BJ (cell line): ENCODE measurements at places on chromosomes 11 and 22. TPM values are rescaled to one million over a fixed set of nuclear protein-coding genes. Genes with fewer than 3 reads are reported as not detected.

DNA sequence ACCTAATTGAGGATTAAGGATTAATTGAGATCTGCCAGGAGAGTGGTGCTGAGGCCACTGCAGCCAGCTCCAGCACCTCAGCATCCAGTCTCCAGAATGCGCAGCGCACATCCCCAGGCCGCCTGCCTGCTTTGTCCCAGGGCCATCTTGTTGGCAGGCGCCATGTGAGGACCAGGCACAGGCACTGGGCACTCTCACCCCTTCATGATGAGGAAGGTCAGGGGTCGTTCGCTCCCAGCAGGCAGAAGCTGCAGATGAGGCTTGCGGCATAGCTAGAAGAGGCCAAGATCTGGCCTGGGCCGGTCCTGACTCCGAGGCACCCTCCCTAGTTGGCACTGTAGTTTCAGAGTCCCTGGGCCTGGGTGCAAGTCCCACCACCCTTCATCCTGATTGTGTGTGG, 6.4 kb downstream of the CABP2 start:
- no peak for DNase-seq

DNA sequence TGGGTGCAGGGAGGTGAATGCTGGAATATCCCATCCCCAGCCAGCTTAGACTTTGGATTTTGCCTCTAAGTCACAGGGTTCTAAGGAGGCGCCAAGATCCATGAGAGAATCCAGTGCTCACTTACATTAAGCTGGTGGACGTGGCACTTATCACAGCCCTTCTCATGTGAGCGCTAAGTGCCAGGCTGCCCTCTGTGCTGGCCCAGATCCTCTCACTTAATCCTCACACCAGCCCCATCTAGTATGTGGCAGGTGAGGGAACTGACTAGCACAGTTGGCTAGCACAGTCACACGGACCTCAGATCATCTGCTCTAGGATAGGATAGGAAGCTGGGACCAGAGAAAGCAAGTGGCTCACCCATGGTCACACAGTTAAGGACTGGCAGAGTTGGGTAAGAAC, 3.6 kb downstream of the HMOX1 start:
- DNase-seq, result no peak

OSBP2 gene
- 0.38 and 0.77 TPM in 2 replicates for polyA plus RNA-seq

- peak; percentile 32 for DNase-seq
These were observed 65.0 kb upstream of the HORMAD2 start for GRCh38 chr22:30015229-30015797.
